ENCODE measurements at places on chromosomes 2 and 18.

- DNase-seq = peak; percentile 91
- peaks cover 33% of the 10 kb centered on the region for H3K4me1 ChIP-seq
- no peaks in the 10 kb centered on the region for H3K36me3 ChIP-seq
- H3K4me3 ChIP-seq = no peak overlapping the region
- peak overlapping the region; percentile 51 for H3K27ac ChIP-seq
- H3K27me3 ChIP-seq = no peaks in the 10 kb centered on the region
These were observed 37.4 kb downstream of the SH3BP4 start for GRCh38 chr2:234989183-234989701.

GRCh38 chr2:108444941-108445840 lies 3.8 kb upstream of the GCC2 start:
- DNase-seq = no peak
- H3K36me3 ChIP-seq = no peaks in the 10 kb centered on the region
- H3K27me3 ChIP-seq = no peaks in the 10 kb centered on the region
- H3K4me3 ChIP-seq = no peak overlapping the region

DNA sequence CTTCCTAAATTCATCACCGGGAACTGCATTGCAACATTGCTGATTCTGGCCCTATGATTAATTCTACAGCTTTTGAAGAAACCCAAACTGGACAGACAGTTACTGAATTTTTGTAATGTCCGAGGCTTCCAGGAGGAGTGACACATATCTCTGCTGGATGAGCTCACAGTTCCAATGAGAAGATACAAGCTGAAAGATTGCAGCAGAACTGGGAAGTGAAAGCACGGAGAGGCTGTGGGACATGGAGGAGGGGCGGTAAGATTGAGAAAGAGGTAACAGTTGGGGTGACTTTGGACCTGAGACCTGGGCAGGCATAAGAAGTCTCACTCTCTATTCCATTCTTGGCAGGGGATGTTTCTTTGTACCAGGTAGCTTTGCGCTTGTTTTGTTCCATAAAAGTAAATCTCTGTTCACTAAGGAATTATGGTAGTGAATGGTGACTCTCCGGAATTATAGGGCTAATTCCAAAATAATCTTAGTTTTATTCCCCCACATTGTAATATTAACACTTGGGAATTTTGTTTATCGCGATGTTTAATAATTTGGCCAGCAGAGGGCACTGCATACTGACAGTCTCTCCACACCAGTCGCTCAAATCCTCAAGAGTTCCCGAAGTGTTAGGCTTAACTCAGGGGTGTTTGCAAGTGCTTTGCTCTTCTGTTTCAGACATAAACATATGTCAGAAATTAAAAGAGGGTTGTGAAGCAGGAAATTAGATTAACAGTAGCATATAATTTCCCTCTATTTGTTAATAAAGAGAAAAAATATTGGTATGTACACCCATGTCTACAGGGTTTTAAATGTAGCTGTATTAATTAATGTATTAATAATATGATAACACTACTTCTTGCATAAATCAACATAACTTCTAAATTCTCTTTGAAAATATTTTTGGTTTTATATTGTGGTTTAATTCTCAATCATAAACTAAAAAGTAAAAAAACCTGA lies 201.4 kb downstream of the SOCS6 start:
- H3K4me3 ChIP-seq = no peak overlapping the region
- no peaks in the 10 kb centered on the region for H3K36me3 ChIP-seq
- H3K4me1 ChIP-seq = peaks cover 7% of the 10 kb centered on the region
- no peak overlapping the region for H3K27ac ChIP-seq
- peak; percentile 67 for DNase-seq

- peak; percentile 91 for DNase-seq
- H3K27me3 ChIP-seq = no peaks in the 10 kb centered on the region
- H3K27ac ChIP-seq = peak overlapping the region; percentile 100
- no peaks in the 10 kb centered on the region for H3K36me3 ChIP-seq
These were observed 1.2 kb downstream of the SP3 start for GRCh38 chr2:173963817-173964564.

DNA sequence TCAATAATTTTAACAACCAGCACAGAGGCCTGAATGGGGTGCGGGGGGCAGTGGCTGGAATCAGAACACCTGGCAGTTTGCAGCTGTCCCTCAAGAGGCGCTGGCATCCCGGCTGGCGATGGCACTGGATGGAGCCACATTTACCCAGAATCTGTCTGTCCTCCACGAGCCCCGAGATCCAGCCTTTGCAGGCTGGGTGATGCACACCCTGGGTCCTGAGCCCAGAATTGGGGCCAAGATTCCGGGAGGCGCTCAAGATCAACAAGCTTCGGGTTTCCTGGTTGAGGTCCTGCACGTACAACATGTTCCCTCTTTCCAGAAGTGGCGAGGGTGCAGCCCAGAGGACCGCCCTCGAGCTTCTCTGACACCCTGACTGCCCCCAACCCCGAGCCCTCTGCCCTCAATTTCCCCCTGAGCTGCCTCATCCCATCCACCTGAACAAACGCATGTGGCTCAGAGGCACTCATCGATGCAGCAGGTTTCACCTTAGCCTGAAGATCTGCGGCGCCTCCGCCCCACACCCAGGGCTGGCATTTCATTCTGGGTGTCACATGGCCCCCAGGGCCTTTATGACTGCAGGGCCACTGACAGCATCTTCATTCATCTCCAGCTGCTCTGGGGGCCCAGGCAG lies 97.5 kb downstream of the TFCP2L1 start:
- H3K27ac ChIP-seq = no peak overlapping the region
- no peaks in the 10 kb centered on the region for H3K27me3 ChIP-seq
- H3K4me3 ChIP-seq = no peak overlapping the region
- no peak for DNase-seq
- H3K4me1 ChIP-seq = no peaks in the 10 kb centered on the region
- H3K36me3 ChIP-seq = no peaks in the 10 kb centered on the region

DNA sequence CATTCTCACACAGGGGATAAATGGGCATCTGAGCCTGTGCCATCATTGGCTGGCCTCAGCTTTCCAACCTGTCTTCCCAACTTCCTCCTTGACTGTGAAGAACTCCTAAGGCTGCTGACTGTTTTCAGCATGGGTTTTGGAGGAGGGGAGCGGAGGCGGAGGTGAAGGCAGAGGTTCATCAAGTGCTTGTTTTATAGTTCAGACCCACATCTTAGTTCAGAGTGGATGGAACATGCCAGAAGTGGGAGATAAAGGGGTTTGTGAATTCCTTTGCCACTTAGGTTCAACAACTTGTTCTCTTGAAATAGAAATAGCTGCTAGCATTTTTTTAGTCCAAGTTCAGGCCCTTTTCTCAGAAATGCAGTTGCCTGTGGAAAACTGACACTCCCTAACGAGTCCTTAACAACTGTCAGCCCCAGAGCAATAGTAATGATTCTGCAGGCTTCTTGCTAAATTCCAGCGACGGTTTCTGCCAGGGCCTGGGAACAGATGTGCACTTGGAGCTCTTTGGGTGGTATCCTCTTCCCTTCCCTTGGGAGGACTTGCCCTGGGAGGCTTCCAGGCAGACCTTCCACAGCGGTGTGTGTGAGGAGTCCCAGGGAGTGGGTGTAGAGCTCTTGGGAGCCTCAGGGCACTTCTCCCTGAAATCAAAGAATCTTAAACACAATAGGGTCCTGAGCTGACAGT lies 30.1 kb upstream of the ITGA6 start:
- peak; percentile 45 for DNase-seq
- H3K4me3 ChIP-seq = no peak overlapping the region
- H3K4me1 ChIP-seq = peaks cover 26% of the 10 kb centered on the region
- H3K27me3 ChIP-seq = no peaks in the 10 kb centered on the region
- no peaks in the 10 kb centered on the region for H3K36me3 ChIP-seq

- no peak overlapping the region for H3K4me3 ChIP-seq
- no peak for DNase-seq
- no peak overlapping the region for H3K27ac ChIP-seq
- H3K36me3 ChIP-seq = no peaks in the 10 kb centered on the region
- H3K4me1 ChIP-seq = no peaks in the 10 kb centered on the region
These were observed 71.1 kb downstream of the RFTN2 start for GRCh38 chr2:197604117-197604860.

GRCh38 chr2:1791006-1791605 lies 46.8 kb upstream of the PXDN start:
- no peak overlapping the region for H3K27ac ChIP-seq
- H3K36me3 ChIP-seq = no peaks in the 10 kb centered on the region
- H3K4me3 ChIP-seq = no peak overlapping the region
- H3K27me3 ChIP-seq = no peaks in the 10 kb centered on the region

DNA sequence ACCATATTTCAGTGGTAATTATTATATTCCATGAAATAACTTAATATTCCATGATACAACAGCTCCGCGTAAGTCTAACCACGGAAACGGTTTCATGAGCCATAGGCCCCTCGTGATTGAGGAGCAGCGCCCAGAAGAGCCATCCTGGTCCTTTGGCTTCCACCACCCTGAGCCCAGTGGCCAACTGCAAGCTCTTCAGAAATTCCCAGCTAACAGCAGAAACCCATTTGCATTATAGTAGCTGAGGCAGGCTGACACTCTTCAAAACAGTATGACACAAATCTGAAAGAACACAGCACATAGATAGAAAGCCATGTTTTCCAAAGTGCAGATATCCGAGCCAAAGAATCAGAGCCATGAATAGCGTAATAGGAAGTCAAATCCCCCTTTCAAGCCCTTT lies 120.9 kb upstream of the NFATC1 start:
- no peaks in the 10 kb centered on the region for H3K27me3 ChIP-seq
- H3K4me3 ChIP-seq = no peak overlapping the region
- peaks cover 6% of the 10 kb centered on the region for H3K4me1 ChIP-seq
- DNase-seq = no peak
- H3K27ac ChIP-seq = no peak overlapping the region
- no peaks in the 10 kb centered on the region for H3K36me3 ChIP-seq

DNA sequence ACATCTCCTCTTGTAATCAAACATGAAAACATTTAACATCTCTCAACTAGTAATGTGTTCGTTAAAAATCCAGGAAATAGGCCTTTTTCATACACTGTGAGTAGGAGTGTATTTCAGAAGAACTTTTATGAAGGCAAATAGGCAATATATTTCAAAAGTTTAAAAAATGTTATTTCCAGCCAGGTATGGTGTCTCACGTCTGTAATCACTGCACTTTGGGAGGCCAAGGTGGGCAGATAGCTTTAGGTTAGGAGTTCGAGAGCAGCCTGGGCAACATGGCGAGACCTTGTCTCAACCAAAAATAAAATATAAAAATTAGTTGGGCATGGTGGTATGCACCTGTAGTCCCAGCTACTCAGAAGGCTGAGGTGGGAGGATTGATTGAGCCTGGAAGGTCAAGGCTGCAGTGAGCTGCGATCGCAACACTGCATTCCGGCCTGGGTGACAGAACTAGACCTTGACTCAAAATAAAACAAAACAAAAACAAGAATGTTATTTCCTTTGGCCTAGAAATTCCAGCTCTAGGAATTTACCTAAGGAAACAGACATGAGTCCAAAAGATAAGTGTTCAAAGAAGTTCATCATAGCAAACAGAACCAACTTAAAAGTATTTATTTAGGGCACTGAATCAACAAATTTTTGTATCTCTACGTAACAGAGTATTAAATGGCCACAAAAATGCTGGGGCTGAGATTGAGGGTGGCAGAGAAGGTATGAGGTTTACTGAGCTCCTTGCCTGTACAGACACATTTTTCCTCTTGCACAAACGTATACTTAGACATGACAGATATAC lies 14.9 kb downstream of the RBKS start:
- no peaks in the 10 kb centered on the region for H3K36me3 ChIP-seq
- H3K4me3 ChIP-seq = no peak overlapping the region
- no peak overlapping the region for H3K27ac ChIP-seq
- H3K27me3 ChIP-seq = no peaks in the 10 kb centered on the region
- DNase-seq = no peak

GRCh38 chr2:106282462-106283170 lies 88.5 kb upstream of the UXS1 start:
- H3K27me3 ChIP-seq = no peaks in the 10 kb centered on the region
- no peaks in the 10 kb centered on the region for H3K4me1 ChIP-seq
- no peaks in the 10 kb centered on the region for H3K36me3 ChIP-seq
- H3K4me3 ChIP-seq = no peak overlapping the region
- no peak overlapping the region for H3K27ac ChIP-seq

- DNase-seq = no peak
- H3K36me3 ChIP-seq = no peaks in the 10 kb centered on the region
- no peaks in the 10 kb centered on the region for H3K27me3 ChIP-seq
- H3K27ac ChIP-seq = no peak overlapping the region
- H3K4me1 ChIP-seq = no peaks in the 10 kb centered on the region
- no peak overlapping the region for H3K4me3 ChIP-seq
These were observed 120.5 kb downstream of the EIPR1 start for GRCh38 chr2:3257166-3257565.

DNA sequence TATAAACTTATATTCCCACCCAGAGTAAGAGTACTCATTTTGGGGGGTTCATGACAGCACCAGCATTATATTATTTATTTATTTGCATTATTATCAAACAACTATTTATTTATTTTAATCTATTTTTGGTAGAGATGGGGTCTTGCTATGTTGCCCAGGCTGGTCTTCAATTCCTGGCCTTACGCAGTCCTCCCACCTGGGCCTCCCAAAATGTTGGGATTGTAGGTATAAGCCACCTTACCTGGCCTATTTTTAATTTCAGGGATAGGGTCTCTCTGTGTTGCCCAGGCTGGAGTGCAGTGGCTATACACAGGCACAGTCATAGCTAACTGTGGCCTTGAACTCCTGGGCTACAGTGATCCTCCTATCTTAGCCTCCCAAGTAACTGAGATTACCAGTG lies 30.7 kb downstream of the GEMIN6 start:
- H3K4me1 ChIP-seq = no peaks in the 10 kb centered on the region
- H3K4me3 ChIP-seq = no peak overlapping the region
- no peak overlapping the region for H3K27ac ChIP-seq

DNA sequence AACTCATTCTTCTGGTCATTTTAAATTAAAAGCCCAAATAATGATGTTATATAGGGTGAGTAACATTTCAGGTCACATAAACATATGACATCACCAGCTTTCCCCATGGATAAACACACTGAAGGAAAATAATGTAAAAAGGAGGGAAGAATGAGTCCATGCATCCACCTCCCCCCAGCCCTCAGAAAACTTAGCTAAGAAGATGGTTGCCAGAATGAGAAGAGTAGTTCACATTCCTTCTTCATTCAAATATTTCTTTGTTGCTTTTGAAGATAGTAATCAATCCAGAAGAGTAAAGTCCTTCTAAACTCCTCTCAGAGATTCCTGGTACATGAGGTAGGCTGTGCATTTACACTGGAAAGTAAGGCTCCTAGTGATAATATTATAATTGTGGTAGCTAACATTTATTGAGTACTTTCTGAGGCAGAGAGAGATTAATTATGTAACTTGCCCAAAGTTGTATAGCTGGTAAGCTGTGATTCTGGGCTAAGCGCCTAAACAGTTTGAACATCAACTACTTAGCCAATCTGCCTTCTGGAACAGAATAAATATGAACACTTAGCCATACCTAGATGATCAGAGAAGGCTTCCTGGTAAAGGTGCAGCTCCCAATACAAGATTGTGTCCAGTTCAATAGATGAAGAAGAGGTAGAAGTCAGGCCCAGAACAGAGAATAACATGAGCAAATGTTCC lies 256.7 kb upstream of the FN1 start:
- H3K4me3 ChIP-seq = no peak overlapping the region
- no peak overlapping the region for H3K27ac ChIP-seq
- peaks cover 5% of the 10 kb centered on the region for H3K4me1 ChIP-seq

- no peaks in the 10 kb centered on the region for H3K4me1 ChIP-seq
- DNase-seq = no peak
- H3K27ac ChIP-seq = no peak overlapping the region
- H3K27me3 ChIP-seq = no peaks in the 10 kb centered on the region
- no peak overlapping the region for H3K4me3 ChIP-seq
These were observed 61.3 kb upstream of the CSRNP3 start for GRCh38 chr2:165408186-165408585.

Measured in testis (tissue), 5 donors.